EL (cell line): ENCODE measurements at places on chromosomes 12 and 14.

- DNase-seq: no peak
These were observed 94.1 kb downstream of the LGR5 start for GRCh38 chr12:71533703-71534102.

- peak; percentile 53 for DNase-seq
These were observed 22.2 kb upstream of the PLEKHG6 start for GRCh38 chr12:6288235-6288634.

DNA sequence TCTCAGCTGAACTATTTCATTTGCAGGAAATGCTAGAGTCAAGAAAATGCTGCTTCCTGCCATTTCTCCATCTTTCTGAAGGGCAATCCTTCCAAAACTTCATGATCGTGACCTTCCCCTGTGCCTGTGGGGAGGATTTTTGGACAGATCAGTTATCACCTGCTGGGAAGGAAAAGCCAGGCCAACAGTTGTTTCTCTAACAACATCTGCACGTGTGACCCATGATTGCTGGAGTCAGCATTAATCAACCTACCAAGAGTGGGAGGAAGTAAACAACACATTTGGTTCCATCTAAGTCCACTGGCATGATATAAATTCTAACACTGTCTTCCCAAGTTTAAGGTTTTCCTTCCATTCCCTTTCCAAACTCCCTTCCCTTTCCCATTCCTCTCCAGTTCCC is 172.7 kb downstream of the APAF1 start:
- DNase-seq: no peak

GRCh38 chr12:92503029-92503931 is 199.5 kb upstream of the PLEKHG7 start:
- no peak for DNase-seq

DNA sequence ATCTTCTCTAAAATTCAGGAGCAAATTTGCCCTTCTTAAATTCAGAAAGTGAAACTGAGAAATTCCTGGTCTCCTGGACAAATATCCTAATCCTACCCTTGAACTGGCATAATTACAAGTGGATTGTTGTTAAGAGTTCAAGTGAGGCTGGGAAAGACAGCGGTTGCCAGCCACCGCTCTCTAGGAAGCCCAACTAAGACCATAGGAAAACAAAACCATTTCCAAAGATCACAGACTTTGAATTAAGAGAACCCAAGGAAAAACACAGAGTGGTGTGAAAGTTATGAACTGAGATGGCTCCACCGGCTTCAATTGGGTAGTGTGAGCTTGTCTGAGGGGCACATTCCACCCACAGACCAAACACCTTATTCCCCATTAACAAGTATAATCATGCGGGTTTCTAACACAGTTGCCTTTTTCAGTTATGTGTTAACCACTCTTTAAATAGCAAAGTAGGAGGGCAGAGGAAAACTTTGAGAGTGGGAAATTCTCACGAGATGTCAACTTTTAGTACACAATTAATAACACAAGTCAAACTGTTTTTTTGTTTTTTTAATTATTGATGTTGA is 1628.8 kb upstream of the SEL1L start:
- no peak for DNase-seq

DNA sequence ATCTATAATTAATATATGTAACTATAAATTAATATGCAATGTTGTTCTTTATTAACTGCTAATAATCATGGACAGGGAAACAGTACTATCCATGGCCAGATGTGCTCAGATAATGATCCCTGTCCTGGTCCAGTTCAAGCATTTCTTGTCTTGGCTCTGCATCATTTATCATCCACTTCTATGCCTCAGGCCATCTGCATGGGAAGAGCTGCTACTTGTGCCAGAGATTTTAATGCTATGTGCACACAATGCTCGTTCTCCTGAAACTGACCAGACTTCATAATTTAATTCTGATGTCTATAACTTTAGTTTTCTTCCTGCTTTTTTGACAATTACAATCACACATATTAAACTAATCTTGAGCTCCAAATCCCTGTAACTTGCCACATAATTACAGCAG is 11.2 kb upstream of the TMX1 start:
- DNase-seq: no peak

DNA sequence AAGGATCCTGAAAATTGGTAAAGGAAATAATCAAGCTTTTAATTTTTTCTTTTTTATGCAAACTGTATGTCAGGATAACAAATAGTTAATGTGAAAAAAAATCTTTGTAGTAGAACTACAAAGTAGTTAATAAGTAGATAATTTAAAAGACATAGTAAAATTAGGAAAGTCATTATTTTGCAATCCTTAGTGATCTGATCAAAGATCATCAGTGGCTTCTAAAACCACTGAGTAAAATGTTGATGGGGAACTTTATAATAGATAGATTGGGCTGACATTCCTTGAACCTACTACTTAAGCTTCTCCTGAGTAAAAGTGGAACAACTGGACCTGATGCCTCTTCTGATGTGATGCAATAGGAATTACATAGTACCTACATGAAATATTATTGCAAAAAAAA is 119.0 kb upstream of the TMTC2 start:
- DNase-seq: no peak

- DNase-seq: peak; percentile 13
These were observed 3.9 kb upstream of the DACT1 start for GRCh38 chr14:58633831-58634230.

DNA sequence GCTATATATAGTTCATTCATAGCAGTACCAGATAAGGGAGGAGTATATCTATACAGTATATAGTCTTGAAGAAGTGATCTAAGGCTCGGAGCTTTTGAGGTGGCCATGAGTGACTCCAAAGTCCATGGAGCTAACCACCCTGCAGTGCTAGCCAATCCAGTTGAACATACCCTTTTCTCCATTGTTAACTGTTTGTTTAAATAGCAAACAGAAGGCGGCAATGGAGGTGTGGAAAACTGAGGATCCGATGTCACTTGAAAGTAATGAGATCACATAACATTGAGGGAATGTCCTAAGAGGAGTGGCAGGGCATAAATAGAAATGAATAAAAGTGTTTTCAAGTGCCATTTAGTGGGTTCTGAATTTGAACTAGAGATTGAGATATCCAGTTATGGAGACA is 12.4 kb upstream of the SNAPC1 start:
- DNase-seq: no peak

GRCh38 chr14:99081880-99082279 is 190.1 kb downstream of the BCL11B start:
- no peak for DNase-seq

GRCh38 chr14:55850825-55851241 is 267.4 kb upstream of the PELI2 start:
- peak; percentile 67 for DNase-seq

DNA sequence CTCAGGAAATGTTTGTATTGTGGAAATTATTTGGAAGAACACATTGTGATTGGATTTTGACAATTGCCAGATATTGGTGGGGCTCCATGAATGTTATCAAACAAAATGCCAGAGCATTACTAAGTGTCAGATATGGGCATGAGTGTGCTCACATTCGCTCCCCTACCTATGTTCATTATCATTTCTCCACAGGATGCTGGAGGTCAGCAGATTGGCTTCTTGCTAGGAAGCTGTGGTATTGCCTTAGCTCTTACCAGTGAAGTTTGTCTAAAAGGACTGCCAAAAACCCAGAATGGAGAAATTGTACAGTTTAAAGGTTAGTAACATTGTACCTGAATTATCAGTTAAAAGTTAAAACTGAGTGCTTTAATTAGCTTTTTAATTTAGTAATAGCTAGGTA is 78.3 kb upstream of the ATF1 start:
- DNase-seq: no peak

GRCh38 chr14:98192946-98193345 is 1079.1 kb downstream of the BCL11B start:
- DNase-seq: no peak

DNA sequence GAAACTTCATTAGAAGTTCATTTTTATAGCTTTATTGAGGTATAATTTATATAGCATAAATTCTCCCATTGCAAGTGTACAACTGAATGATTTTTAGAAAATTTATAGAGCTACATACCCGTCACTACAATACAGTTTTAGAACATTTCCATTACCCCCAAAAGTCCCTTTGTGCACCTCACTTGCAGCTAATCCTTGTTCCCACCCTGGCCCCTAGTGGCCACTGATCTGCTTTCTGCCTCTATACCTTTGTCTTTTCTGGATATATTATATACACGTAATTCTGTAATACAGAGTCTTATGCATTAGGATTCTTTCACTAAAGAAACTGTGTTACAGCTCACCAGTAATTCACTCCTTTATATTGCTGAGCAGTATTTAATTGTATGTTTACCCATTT is 145.1 kb upstream of the DIO2 start:
- DNase-seq: peak; percentile 21

DNA sequence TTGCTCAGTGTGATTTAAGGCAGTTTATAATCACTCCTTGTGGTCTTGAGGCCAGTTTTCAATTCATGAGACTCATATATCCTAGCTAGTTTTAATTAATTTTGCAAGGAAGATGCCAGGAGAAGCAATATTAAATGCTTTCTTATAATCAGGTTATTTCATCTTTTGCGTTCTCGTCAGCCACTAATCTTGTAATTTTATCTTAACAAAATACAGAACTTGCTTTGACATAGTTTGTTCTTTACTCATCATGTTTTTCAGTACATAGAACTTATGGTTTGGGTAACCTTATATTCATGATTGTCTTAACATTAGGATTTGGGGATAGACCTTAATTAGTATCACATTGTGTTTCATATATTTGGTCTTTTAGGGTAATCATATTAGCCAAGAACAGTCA is 76.0 kb downstream of the LIN52 start:
- DNase-seq: no peak

- peak; percentile 64 for DNase-seq
These were observed 159.6 kb downstream of the PLCZ1 start for GRCh38 chr12:18578191-18578590.

DNA sequence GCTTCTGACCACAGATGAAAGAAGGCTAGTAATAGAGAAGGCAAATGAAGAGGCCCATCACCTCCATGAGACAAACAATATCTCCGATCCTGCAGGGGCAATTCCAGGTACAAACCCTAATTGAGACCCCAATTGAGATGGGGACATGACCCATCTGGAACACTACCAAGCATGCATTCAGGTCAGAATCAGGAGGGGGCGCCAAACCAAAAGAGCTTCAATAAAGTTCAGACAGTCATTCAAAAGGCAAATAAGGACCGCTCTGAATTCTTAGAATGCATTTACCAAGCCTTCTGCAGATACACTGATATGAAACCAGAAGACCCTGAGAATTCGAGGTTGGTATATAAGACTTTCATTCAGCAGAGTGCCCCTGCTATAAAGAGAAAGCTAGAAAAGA is 10.2 kb upstream of the EDDM3B start:
- no peak for DNase-seq

- no peak for DNase-seq
These were observed 3.1 kb downstream of the DHRS2 start for GRCh38 chr14:23639048-23639890.

DNA sequence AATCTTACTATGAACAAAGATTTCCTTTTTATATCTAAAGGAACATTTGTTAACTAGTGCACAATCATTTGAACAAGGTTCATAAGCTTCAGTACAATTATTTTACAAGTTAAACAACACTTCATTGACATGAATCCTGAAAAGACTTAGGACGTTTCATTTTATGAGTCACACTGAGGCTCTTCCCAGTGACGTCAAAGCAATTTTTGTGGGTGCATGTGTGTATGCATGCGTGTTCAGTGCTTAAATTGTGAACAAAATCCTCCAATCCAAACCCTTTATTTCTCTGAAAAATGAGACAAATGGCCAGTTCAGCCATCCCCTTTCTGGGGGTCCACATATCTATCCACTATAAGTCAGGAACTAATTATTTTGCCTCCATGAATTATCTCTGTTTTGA is 2.9 kb downstream of the LMNTD1 start:
- DNase-seq: peak; percentile 79

GRCh38 chr14:51576879-51577278 is 74.8 kb upstream of the FRMD6 start:
- DNase-seq: no peak

DNA sequence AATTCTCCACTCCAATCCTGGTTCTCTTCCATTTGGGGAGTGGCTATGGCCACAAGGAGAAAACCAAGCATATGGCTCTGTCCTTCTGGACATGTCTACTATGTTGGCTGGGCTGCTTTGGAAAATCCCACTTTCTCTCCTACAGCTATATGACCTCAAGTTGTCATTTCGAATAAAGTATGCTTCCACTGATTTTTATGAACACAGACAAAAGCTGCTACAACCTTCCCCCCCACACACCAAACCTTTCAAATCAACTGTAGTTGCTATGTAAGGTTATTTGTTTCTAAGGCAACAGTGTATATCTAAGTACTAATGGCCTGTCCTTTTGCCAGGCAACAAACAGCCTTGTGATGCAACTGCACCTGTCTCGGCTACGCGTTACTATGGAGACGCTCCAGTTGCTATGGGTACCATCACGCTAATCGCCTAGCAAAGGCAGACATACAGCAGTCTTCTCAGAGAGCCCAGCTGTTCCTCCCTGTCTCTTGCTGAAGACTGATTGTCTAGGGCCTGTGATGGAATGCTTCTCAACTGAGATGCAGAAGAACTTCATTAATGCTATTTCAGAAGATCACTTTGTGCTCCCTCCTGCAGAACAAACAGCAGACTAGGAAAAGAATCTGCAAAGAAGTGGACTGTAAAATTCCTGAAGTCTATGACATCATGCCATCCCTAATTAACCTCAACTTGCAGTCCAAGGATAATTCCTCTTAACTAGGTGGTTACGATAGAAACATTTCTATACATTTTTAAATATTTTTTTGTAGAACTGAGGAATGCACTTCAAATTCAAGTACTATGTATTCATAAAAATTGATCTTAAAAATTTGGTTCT is 67.6 kb downstream of the FOXN3 start:
- DNase-seq: no peak

- no peak for DNase-seq
These were observed 344.5 kb downstream of the AEBP2 start for GRCh38 chr12:19783547-19784444.

DNA sequence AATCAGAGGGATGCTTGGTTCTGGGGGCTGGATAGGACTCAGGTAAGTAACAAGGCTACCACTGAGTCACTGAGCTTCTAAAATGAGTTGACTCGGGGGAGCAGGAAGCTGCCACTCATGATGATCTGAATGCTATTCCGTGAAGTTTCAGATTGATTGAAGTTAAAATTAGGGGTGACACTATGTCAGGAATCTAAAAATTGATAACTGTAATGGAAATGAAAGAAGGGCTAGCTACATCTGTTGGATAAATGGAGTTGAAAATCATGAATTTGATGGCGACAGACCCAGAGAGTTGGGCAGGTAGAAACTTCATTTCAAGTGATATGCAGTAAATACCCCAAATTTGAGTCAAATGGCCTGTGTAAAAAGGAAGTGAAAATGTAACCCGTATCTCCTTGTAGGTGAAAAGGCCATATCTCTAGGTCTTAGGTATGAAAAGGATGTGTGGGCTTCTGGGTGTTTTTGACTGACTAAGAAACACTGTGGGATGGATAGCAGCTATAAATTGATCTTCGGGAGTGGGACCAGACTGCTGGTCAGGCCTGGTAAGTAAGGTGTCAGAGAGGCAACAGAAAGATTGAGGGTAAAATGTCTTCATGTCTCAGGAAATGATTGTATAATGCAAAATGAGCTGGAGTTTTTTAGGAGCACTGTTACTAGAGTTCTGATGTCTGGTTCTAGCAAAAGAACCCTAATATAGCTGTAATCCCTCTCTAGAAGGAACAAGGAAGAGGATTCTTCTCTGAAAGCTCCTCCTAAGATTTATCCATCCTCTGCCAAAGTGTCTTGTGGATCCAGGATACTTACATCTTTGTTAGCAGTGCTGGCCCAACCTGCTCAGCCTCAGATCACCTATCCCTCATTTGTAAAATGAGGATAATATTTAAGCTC is 57.3 kb downstream of the DAD1 start:
- DNase-seq: no peak
